CD4-positive, alpha-beta T cell treated with Interleukin-6 at 100 ng/mL for 8 hours (primary cell): ENCODE measurements at places on chromosomes 3 and 15.

GRCh38 chr3:6994081-6994668 lies 133.3 kb downstream of the GRM7 start:
- DNase-seq, result no peak

GRCh38 chr15:37133602-37134001 lies 33.3 kb upstream of the MEIS2 start:
- DNase-seq, result no peak

DNA sequence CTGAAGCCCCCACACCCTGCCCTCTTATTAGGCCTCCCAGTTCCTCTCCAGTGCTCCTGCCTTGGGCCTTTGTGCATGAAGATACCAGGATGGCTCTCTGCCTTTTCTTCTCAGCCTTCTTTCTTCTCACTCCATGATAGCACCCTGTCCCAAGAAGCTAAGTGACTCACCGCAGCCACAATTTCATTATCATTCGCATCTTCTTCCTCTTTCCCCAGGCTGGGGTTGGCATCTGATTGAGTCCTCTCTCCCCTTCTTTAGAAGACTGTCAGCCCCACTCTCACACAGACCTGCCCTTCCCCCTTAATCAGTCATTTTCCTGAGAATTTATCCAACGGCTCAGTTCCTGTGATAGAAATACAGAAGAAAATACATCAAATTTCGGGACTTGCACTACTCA lies 102.0 kb downstream of the STAC start:
- no peak for DNase-seq

DNA sequence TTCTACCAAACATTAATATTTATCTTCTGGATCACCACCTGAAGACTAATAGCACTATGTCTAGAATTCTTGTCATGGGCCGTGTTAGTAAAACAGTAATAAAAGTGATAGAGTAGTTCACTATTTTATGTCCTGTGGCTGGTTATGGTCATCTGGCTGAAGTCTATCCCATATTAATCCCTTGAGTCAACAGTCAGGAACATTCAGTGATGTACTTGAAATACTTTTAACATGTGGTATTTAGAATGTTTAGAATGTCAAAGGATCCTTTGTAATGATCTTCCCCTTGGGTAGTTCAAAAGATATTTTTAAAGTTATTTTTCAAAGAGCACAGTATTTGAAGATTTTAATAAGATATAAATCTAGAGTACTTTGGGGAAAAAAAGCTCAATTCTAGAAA lies 117.0 kb downstream of the MBNL1 start:
- no peak for DNase-seq

- no peak for DNase-seq
Measured at GRCh38 chr3:55549177-55549576, 62.1 kb upstream of the WNT5A start.

DNA sequence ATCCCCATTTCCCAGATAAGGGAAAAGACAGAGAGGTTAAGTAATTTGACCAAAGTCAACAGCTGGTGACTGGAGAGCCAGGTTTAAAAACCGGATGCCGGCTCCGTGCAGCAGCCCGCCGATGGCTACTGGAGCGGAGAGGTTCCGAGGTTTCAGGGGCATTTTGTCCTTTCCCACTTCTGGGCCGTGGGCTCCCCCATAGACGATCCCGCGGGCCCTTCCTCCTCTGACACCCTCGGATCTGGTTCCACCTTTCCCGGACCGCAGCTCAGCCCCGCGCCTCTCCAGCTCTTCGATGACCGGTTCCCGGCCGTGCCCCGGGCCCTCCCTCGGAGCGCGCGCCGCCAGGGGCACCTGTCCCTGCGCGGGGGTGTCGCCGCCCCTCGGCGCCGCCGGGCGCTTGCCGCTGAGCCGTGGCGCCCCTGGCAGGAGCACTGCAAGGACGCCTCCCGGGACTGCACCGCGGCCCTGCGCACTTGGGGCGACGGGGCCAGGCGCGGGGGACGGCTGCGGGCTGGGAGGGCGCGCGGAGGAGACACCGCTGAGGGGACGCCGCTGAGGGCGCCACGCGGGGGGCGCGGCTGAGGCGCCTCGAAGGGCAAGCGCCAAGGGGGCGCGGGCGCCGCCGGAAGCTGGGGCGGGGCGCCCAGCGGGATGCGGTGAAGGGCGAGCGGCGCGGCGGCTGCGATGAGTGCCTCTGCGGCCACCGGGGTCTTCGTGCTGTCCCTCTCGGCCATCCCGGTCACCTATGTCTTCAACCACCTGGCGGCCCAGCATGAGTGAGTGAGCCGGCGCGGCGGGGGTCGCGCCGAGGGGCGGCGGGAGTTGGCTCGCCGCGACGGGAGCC lies at the start of gene TM6SF1:
Gene TM6SF1, plus strand, starts transcription at position 652 of the 847 bp plus-strand sequence. Its CDS starts 36 bp downstream, at position 688.
- DNase-seq, result no peak

DNA sequence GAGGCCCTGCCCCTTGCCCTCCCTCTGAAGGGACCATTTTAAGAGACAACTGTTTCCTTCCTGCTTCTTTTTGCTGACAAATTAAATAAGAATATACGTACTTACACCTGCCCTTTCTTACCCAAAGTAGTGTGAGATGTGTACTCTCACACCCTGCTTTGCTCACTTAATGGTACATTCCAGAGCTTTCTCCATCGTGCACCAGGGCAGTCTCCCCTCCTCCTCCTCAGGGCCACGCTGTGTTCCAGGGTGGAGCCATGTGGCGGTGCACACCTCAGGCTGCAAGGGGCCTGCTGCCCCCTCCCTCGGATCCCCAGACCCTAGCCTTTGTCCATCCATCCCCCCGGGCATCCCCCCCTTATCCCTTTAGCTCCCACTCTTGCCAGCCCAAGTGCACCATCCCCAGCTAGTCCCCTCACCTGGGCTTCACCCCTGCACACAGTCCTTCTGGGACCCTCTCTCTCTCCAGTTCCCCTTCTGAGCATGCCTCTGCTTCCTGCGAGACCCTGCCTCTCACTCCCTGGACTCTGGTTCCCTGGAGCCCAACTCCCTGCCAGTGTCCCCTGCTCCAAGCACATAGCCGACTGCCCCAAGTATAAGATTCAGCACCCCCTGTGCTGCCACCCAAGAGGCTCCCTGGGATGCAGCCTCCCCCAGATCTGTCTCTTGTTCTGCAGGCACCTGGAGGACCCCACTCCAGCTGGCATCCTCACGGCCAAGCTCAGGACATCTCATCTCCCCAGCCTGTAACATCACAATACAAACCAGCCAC lies 89.5 kb upstream of the IQSEC1 start:
- no peak for DNase-seq

DNA sequence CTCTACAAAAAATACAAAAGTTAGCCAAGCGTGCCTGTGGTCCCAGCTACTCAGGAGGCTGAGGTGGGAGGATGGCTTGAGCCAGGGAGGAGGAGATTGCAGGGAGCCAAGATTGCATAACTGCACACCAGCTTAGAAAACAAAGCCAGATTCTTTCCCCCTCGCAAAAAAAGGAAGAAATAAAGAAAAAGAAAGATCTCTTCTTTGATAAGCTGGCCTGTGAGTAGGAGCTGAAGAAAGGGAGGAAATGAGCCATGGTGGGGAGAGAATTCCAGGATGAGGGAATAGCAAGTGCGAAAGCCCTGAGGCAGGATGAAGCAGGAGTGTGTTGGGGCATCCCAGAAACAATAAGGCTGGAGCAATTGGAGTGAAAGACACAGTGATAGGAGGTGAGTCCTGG lies 24.5 kb upstream of the TOP2B start:
- no peak for DNase-seq

DNA sequence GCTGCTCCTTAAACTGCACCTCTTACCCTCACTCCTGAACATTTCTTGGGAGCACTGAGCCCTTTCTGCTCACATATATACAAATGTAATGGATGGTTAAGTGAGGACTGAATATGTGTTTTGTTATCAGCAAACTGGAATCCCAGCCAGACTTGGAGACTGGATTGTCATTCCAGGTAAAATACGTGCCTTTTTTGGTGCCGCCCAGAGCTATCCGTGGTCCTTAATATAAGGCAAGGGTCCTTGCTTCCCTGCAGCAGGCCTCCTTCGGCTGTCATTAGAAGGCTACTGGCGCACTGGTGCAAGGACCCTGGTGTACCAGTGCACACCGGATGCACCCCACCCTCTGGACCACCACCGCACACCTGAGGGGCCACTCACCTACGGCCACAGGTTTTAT lies 1.1 kb upstream of the GABRB3 start:
- DNase-seq, result no peak

DNA sequence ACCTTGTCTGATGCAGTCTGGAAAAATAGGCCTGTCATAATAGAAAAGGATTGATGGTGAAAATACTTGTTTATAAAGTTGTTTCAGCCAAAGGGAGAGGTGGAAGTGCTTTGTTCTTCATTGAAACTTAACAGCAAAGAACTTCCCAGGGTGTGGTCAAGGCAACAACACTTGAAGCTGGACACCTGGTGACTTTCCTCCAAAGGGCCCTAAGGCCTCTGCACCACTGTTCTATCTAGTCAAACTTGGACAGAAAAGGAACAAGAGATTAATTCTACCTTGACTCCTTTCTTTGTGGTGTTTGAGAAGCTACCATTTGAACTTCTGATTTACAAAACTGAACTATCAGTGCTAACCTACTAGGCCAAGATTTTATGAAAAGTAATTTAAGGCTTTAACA lies 102.0 kb downstream of the CMSS1 start:
- DNase-seq, result no peak

- no peak for DNase-seq
Measured at GRCh38 chr3:100682056-100682853, 27.0 kb upstream of the TFG start.

DNA sequence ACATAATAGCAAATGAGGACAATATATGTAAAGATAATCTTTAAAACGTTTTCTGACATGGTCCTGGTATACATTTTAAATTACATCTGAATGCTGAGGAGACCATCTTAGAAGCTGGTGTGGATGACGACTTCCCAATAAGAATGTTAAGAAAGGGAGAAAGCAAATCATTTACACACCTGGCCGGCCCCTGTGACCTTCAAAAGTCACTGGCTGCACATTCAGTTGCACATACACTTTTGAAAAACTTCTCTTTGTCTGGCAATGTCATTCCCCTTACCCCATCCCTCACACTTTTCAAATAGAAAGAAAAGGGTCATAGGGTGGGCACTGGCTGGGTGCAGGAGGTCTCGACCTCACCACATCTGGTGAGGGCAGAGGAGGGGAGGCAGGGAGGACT lies 391.0 kb downstream of the MECOM start:
- DNase-seq, result no peak

DNA sequence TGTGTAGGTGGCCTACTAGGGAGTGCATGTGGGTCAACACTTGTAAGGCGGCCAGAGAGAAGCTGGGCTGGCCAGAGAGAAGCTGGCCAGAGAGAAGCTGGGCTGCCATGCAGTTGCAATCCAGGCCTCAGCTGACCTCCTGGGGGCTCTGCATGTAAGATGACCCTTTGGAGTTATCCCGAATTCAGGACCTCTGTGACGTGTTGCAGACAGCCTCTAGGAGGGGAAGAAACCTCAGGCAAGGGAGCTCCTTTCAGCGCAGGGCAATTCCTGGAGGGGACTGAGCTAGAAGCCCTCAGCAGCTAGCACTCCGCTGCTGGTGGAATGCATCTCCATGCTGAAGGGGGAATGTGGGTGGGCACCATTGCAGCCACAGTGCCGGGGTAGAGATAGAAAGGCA lies 15.8 kb upstream of the KBTBD12 start:
- no peak for DNase-seq

DNA sequence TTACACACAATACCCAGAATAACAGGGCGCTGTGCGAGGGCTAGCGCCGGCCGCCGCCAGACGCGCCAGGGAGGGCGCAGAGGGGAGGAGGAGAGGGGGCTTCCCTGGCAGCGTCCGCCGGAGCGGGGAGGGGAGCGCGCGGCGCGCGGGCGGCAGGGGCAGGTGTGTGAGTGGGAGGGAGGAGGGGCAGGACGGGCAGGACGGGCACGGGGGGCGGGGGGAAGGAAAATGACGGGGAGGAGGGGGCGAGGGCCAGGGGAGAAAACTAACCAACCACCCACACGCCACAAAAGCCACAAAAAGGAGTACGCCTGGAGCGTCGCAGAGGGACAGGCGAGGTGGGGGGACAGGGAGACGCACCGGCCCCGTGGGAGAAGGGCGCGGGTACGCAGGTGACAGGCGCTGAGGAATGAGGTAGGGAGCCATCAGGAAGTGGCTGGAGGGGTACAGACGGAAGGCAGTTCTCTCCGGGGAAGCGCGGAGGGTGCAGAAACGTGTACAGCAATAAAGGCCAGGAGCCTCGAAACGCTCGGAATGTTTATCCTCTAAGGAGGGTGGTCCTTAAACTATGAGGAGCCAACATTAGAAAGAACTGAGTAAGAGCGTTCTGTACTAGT lies 610 bp upstream of the SATB1 start:
- DNase-seq, result peak; percentile 70

DNA sequence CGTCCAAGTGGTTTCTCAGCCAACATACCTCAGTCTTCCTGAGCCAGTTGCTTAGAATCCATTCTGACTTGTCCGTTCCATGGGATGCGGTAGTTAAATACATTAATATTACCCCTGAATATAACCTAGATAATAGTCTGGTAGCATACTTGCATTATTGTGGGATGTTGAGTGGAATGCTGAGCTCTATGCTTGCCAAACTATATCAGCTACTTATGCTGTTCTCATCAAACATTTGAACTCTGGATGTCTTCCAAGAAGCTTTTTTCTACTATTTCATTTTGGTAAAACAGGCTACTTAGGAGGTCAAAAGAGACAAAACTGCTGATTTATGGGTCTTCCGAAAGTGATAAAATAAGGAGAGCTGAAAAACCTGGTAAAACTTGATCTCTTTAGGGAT lies 429.5 kb downstream of the NAALADL2 start:
- DNase-seq, result no peak

DNA sequence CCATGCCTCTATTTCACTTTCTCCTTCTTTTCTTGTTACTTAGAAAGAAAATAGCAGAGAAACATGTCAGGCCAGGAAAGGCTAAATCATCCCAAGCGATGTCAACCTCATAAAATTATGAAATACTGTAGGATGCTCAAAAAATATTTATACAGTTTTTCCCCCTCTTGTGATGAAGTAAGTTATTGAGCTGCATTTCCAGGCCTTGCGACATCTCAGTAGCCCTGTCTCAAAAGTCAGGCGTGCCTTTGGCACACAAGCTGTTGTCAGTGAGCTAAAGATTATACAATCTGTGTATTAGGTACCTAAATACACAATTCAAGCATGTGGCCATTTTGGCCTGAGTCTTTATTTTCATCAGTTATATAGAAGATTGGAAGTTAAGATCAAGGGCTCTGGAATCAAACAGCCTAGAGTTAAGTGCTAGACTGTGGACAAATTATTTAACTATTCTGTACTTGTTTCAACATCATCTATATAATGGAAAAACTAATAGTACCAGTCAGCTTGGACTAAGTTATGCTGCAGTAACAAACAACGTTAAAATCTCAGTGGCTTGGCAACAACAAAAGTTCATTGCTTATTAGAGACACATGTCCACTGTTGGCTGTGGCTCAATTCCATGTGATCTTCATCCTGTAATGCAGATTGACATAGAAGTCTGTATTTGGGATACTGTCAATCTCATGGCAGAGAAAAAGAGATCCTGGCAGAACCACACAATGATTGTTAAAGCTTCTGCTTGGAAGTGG lies 406.4 kb upstream of the PROK2 start:
- DNase-seq, result no peak
